ENCODE measurements at places on chromosomes 3 and 15.
A peak's percentile ranks its signal among the peaks of the same experiment; 100 is the strongest.

- DNase-seq, result no peak
Observed at GRCh38 chr15:64623347-64623996, 151.9 kb downstream of the RBPMS2 start.

DNA sequence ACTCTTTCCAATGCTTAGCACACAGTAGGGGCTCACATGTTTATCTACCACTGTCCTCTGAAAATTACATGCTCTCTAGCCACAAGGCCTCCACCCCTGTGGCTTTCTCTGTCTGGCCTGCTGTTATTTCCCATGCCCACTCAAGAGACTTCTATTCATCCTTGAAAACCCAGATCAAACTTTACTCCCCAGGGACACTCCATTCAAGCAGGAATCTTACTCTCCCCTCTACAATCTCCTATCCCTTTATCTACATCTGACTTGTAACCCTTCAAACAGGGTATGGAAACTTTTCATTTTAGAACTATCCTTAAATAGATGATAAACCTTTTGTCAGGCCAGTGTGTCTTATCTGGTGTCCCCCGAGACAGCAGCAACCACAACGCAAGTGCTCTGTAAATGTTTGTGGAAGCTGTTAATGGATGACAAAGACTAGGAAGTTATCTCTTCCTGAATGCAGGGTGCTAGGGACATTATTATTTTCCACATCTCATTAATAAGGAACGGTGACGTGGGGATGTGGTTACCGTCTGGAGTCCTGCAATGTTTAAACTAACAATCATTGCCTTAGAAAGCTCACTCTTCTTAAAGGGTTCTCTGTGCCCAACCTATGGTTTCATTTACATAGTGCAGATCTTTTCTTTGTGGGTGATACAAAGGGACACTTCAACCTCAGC lies 322.3 kb downstream of the ARRDC4 start:
- DNase-seq, result no peak

DNA sequence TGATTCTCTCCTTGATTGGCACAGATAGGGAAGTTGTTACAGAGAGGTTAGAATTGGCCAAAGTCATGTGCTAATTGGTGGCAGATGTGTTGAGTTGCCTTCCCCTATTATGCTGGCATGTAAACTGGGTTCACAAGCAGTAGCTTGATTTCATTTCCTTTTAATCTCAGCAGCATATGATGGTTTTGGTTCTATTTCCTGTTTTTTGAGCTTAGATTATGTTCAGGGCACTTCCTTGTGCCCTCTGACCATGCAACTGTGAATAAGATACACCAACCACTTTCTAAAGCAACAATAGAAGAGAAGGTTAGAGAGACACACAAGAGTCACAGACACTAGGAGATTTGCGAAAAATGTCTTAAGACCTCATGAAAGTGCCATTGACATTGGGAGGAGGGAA lies 16.5 kb downstream of the HPS3 start:
- DNase-seq, result no peak

DNA sequence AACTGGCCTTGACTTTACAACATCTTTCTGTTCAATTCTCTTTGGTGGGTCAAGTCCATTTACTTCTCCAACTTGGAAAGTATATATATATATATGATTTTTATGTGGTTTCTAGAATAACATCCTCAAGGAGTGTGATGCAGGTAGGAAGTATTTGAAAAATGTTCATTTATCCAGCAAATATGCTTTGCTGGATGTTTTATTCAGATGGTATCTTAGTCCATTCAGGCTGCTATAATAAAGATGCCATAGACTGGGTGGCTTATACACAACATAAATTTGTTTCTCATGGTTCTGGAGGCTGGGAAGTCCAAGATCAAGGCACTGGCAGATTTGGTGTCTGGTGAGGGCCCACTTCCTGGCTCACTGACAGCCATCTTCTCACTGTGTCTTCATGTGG lies 168.7 kb upstream of the RASGRP1 start:
- DNase-seq, result no peak

GRCh38 chr3:136852180-136852579 lies 9.8 kb upstream of the NCK1 start:
- DNase-seq, result no peak

DNA sequence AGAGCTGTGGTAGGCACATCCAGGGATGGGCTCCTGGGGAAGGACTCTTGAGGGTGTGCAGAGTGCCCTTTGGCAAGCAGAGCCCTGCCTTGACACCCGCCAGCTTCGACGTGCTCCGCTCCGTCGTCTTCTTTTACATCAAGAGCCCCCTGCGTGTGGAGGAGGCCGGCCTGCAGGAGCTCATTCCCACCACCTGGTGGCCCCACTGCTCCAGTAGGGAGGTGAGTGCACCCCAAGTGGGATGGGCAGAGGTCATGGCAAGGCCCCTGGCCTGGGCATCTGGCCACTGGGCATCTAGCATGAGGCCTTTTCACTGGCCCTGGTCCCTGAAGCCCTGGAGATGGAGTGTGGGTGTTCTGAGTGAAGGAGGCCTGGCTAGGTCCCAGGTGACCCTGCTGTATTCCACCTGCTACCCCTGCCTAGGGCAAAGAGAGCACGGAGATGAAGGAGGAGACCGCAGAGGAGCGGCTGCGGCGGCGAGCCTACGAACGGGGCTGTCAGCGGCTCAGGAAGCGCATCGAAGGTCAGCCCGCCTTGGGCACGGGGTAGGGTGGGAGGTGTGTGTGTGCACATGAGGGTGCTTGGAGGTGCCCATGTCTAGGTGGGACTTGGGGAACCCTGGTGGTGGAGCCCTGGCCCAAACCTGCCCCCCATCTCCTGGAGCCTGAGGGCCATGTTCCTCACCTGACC lies 12.2 kb downstream of the RNF123 start:
- no peak for DNase-seq

GRCh38 chr3:144287001-144287400 lies 315.4 kb downstream of the DIPK2A start:
- no peak for DNase-seq

GRCh38 chr3:100875239-100875638 lies 118.0 kb downstream of the ABI3BP start:
- peak; percentile 65 for DNase-seq

DNA sequence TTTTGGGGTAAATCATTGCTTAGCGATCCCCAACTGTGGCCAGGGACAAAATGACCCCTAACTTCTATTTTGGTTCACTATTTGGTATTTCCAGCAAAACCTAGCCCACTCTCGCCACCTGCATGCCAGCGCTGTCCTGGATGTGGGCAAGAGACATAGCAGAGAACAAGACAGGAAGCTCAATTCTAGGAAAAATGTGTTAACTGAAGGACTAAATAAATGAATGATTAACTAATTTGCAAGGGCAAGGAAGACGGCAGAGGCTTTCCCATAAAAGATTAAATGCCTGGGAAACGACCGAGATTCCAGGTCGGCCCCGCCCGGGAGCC lies 408 bp downstream of the NICN1 start:
- no peak for DNase-seq

- DNase-seq, result no peak
Observed at GRCh38 chr15:101078669-101079323, 159.6 kb downstream of the LRRK1 start.

DNA sequence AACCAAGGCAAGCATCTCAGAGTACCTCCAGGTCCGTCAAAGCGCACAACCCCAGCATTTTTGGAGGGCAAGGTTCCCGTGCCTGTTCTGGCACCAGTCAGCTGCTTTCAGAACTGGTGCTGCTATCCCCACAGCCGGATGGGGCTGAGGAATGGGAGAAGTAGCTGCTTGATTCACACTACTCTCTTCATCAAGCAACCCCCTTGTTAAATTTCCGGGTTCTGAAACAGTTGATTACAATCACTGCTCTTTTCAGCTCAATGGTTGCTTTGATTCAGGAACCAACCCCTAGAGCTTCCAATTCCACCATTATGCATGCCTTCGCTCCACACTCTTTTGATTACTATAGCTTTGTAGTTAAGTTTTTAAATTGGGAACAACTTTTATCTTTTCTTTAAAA lies 12.3 kb upstream of the UBA7 start:
- DNase-seq, result no peak

- peak; percentile 75 for DNase-seq
Observed at GRCh38 chr15:88255484-88256278, 858 bp downstream of the NTRK3 start.

DNA sequence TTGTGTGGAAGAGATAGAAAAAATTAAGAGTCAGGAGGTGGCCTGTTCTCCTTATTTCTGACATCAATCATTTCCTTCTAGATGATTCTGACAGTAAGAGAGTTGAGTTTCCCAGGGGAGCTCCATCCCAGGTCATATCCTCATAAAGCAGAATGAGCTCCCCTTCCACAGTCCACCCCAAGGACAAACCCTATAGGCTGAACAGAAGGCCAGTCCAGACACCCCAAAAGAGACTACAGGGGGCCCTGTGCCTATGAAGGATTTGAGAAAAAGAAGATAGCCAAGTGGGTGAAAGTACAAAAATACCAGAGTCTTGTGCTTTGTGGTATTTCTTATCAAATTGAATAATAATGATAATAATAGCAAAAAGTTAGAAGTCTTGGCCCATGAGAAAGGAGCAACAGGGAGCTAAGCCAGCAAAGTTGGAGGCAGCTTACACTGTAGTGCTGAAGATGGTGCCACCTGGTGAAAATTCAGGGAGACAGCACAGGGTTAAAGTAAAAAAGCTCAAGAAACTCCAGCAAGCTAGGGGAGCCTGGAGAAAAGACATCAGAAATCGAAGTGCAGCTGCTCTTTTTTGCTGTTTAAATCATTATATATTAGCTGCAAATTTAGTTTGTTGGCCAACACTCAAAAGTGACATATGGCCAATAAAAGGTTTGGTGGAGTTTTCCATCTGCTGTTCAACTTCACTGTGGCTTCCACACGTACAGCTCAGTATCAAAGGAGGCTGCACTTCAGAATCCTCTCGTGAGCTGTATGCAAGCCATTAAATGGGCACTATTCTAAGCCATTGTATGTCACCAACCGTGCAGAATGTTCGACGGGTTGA lies 35.8 kb upstream of the SLC24A5 start:
- DNase-seq, result no peak

DNA sequence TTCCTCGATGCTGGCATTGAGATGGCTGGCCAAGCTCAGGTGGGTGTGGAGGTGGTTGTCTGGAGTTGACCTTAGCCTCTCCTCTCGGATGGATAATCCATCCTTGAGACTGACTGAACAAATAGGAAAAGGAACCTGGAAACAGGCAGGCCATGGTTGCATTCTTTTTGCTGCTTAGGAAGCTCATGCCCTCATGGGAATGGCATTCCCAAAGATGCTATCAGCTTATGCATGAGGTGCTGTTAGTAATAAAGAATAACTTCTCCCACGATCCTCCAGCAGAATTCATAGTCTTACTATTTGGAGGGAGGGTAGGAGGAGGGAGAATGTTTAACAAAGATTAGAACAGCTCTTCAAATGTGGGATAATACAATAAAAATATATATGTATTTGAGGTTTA lies 303.0 kb upstream of the TPM1 start:
- no peak for DNase-seq

- DNase-seq, result no peak
Observed at GRCh38 chr15:67790610-67791319, 34.5 kb upstream of the SKOR1 start.

- no peak for DNase-seq
Observed at GRCh38 chr3:14413381-14414071, 11.1 kb downstream of the SLC6A6 start.

GRCh38 chr3:25820366-25820765 lies 30.5 kb downstream of the OXSM start:
- peak; percentile 20 for DNase-seq

GRCh38 chr3:191775451-191776233 lies 314.7 kb downstream of the PYDC2 start:
- DNase-seq, result no peak

DNA sequence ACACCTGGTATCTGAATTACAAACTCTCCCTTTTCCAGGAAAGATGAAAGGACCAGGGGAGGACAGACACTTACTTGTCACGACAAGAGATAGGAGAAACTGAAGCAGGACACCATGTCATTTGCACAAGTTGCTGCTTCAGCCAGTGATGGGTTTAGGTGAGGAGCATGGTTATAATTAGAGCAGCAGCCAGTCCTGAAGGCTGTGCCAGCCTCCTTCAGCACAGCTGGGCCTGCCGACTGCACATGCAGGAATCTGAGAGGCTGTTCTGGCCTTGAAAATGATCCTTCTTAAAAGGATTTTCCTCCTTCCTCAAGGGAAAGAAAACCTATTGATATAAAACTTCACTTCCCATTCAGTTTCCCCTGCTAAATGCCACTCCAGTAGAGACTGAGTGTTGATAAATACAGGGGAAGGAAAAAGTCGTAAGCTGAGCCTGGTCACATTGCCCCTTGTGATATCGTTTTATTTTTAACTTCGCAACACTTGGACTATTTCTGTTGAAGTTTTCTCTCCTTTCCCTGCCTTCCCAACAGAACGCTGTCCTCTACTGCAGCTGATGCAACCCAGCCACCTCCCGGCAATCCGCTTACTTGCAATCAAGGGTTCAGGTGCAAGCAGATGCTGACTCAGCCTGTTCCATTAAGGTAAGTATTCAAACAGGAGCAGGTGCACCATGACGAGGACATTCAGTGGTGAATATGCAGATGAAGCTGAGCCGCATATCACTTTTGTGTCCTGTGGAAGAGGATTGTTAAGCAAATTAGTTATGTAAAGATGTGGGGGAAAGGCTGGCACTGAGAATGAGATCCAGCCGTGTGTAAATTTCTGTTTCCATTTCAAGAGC lies at the start of gene FBXO40:
TSS of gene FBXO40 (plus strand) at position 524 of the 847 bp plus-strand sequence. CDS start 27,197 bp downstream, outside the sequence.
- no peak for DNase-seq

DNA sequence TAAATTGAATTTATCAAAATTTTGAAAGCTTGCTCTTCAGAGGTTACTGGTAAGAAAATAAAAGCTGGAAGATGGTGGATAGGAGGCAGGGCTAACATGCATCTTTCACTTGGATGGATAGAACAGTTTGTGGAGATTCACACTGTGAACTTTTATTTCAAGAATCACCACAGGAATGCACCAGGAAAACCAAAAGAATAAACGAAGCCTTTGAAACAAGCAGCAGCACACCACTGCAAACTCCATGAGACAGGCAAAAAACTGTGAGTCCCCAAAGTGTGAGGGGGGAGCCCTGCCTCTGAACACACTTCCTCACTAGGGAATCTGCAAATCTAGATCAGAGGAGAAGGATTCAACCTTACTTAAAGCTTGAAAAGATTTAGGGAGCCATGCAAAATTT lies 122.2 kb downstream of the RTP4 start:
- no peak for DNase-seq

GRCh38 chr3:174376346-174376745 lies 482.8 kb upstream of the NAALADL2 start:
- DNase-seq, result no peak

- no peak for DNase-seq
Observed at GRCh38 chr3:79568938-79569337, 198.9 kb downstream of the ROBO1 start.

- no peak for DNase-seq
Observed at GRCh38 chr3:119613201-119613600, 15.5 kb downstream of the PLA1A start.

- DNase-seq, result no peak
Observed at GRCh38 chr3:38588995-38589937, 60.2 kb downstream of the SCN5A start.

GRCh38 chr3:152346740-152347139 lies 78.0 kb downstream of the MBNL1 start:
- no peak for DNase-seq

GRCh38 chr3:25540273-25540672 lies 112.2 kb downstream of the RARB start:
- DNase-seq, result no peak

Measured in right hindlimb (tissue), 1 donor.